ENCODE measurements at places on chromosomes 6 and 20.

DNA sequence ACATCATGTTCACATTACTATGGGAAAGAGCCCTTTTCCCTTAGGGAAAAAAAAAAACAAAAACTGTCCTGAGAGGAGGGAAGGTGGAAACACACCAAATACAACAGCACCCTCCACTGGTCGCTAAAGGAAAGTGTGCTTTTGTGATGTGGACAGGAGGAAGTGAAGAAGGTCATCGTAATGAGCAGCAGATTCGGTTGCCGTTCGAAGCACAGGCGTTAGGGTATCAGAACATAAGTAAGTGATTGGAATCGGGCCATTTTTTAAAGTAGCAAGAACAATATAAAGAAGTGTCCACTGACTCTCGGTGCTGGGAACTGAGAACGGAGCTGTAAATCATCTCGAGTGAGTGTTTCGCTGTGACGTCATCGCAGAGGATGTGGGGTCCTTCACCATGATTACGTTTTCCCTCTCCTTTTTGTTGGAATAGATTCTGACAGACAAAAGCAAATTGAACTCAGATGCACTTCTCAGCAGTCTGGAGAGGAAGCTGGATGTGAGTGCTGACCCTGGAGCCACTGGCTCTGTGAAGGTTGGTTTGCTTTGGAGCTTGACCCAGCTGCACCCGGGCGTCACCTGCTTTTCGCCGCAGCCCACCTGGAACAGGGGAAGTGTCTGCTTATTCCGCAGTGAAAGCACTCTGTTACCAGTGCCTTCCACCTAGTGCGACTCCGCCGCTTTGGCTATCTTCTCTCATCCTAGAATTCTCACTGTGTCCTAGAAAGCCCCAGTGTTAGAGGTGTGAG, 203.6 kb upstream of the GMDS start:
- H3K4me1 ChIP-seq: no peaks in the 10 kb centered on the region
- no peak overlapping the region for H3K27ac ChIP-seq
- no peaks in the 10 kb centered on the region for H3K36me3 ChIP-seq
- H3K4me3 ChIP-seq: peak overlapping the region; percentile 46

GRCh38 chr20:57092112-57092899, 174.1 kb downstream of the BMP7 start:
- no peaks in the 10 kb centered on the region for H3K4me1 ChIP-seq
- no peak overlapping the region for H3K27ac ChIP-seq
- peaks cover 7% of the 10 kb centered on the region for H3K27me3 ChIP-seq
- H3K36me3 ChIP-seq: no peaks in the 10 kb centered on the region
- no peak overlapping the region for H3K4me3 ChIP-seq

- no peaks in the 10 kb centered on the region for H3K27me3 ChIP-seq
- no peaks in the 10 kb centered on the region for H3K36me3 ChIP-seq
- no peaks in the 10 kb centered on the region for H3K4me1 ChIP-seq
- no peak for DNase-seq
- H3K4me3 ChIP-seq: no peak overlapping the region
Measured at GRCh38 chr6:32581315-32582095, 8.1 kb downstream of the HLA-DRB1 start.

DNA sequence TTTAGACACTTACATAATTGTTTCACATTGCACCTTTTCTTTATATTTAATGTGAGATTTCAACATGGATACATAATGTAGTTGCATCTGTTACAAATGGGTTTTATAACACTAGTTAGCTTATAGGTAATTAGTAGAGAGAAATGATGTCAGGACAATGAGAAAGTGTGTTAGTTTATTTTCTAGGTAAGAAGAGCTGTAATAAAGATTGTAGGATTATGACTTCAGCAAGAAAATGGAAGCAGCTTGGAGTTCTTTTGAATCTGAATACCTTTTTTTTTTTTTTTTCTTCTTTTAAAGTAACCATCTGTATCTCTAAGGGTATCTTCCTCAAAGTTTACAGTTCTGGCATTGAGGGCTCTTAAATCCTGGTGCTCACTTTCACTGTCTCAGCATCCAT, 35.3 kb downstream of the CD2AP start:
- H3K4me3 ChIP-seq: no peak overlapping the region
- no peaks in the 10 kb centered on the region for H3K36me3 ChIP-seq
- DNase-seq: no peak
- no peaks in the 10 kb centered on the region for H3K27me3 ChIP-seq

DNA sequence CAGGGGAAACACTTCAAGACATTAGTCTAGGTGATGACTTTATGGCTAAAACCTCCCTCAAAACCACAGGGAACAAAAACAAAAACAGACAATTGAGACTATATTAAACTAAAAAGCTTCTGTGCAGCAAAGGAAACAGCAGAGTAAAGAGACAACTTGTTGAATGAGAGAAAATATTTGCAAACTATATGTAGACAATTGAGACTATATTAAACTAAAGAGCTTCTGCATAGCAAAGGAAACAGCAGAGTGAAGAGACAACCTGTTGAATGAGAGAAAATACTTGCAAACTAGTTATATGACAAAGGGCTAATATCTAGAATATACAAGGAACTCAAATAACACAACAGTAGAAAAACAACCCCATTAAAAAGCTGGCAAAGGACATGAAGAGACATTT, 136.4 kb downstream of the IBTK start:
- H3K4me1 ChIP-seq: no peaks in the 10 kb centered on the region
- no peak overlapping the region for H3K4me3 ChIP-seq
- H3K36me3 ChIP-seq: no peaks in the 10 kb centered on the region
- no peaks in the 10 kb centered on the region for H3K27me3 ChIP-seq
- DNase-seq: no peak
